ENCODE measurements at places on chromosomes 12 and 14. TPM values are rescaled to one million over a fixed set of nuclear protein-coding genes. Genes with fewer than 3 reads are reported as not detected.

DNA sequence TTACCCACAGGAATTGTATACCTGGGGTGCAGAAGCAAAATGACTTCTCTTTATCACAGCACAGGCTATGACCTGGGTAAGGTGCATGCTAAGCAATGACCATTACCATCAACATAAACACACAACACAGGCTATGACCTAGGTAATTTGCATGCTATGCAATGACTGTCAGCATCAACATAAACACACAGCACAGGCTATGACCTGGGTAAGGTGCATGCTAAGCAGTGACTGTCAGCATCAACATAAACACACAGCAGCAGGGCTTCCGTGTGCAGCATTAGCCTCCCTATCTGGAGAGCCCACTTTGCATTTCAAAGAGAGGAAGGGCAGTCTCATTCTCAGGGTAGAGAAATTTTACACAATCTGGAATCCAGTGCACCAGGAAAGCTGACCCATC lies 583.0 kb downstream of the TMEM121 start:
- no peak for ATAC-seq

The FGF23 gene
- not detected for total RNA-seq

DNA sequence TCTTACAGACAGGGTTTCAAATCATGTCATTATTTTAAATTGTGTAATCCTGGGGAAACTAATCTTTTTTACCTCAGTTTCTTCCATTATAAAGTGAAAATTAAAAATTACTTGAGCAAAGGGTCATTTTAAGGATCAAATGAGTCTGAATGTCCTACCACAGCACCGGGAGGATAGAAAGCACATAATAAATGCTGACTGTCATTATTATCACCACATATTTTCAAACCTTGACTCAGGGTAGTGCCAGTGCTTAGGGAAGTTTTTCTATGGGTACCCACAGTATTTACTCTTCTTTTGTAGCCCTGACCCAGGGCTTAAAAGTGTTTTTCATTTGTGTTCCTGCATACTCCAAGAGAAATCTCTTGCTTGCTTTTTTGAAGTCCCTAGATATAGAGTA lies 60.5 kb downstream of the KCNMB4 start:
- no peak for ATAC-seq

The OR6C2 gene
- total RNA-seq: not detected

The ASCL1 gene
- total RNA-seq: not detected

DNA sequence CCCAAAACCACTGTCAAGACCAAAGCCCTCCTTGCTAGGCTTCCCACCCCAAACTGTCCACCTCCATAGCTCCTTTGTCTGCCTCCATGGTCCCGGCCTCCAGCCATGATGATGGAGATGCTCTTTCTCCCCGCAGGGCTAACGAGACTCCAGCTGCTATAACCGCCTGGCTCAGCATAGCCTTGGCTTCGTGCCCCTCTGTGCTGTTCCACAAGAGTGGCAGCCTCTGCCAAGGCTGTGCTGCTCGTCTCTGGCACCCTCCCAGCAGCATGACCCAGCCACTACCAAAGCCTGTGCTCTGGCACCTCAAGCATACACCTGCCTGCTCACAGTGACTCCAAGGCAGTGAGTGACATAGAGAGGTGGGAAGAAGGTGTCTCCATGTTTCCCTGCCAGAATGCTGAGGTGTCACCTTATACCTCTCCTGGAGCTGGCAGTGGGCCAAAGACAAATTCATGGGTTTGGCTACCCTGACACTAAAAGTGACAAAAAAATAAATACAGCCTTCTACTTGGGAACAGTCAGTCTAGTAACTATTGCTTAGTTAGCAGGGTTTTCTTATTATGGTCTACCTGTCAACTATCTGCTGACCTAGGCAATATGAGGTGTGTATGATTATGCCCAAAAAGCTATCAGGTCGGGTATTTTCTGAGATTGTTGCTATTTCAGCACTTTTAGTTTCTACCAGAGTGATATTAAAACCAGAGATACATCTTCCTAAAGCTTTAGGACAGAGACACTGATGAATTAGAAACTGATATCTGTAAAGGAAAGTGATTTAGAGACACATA lies 16.1 kb upstream of the KRT73 start:
- ATAC-seq: peak; percentile 67

DNA sequence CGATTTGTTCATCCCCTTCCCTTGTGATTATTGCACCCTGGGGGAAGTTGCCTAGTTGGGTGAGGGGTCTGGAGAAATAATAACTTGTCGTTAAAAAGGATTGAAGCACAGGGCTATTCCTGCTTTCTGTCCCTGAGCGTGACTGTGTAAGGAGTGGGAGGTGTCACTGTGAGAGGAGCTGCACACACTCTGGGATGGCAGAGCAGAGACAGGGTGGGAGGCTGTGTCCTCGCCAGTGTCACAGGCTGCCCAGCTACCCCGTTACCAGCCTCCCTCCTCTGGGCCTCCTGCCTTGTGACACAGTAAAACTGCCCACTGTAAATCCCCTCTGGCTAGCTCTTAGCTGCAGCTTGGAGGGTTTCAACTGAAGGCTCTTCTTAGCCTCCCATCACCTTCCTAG lies 460.6 kb downstream of the AACS start:
- no peak for ATAC-seq

DNA sequence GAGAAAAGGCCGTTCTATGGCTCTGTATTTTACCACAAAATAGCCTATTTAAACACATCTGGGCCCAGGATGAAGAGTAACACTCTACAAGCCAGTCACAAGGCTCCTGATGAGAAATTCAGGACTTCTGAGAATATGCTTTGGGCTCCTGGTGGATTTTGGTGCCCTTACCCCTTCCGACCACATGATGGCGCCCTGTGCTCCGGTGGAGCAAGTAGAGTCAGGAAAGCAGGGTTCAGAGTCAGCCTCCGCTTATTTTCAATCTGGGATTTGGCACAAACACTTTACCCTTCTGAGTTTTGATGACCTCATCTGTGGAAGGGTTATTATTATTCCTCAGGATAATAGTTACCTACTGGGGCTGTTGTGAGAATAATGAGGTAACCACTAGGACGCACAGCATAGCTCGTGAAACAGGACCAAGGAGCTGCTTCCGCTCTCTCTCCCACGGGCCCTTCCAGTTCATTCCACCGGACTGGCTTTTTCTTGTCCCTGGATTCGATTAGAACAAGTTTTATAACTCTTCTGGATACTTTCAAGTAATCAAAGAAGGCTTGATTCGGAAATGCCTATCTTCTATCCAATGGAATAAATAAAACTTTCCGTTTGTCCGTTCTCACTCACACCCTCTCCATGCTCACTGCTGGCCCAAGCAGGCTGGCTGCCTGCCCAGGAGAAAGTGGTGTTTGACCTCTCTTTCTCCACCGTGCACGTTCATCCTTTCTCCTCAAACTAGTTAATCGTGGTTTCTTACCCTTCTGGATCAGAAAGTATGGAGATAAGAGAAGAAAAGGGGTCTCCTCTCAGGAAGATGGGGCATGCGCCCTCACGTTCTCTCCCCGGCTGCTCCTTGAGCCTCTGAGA lies 104.6 kb downstream of the GALC start:
- no peak for ATAC-seq

DNA sequence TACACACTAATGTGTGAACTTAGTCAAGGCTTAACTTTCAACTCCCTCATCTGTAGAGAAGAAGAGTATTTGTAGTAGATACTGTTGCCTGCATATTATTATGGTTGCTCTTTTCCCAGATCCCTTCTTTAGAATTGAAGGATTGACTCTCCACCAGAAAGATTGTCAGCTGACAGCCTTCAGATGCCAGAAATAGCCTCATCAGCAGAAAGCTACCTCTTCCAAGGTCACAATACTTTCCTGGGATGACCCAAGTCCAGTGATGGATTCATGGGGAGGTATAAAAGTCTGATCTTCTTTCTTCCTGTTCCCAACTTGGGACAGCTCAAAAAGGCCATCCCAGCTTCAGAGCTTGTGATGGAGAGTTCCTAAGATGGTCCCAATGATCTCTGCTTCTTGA lies 78.2 kb downstream of the TBX5 start:
- ATAC-seq: no peak

- no peak for ATAC-seq
Measured at GRCh38 chr12:133057446-133057845, 20.1 kb downstream of the ZNF84 start.

The ANKRD13A gene
- total RNA-seq: 182 TPM

DNA sequence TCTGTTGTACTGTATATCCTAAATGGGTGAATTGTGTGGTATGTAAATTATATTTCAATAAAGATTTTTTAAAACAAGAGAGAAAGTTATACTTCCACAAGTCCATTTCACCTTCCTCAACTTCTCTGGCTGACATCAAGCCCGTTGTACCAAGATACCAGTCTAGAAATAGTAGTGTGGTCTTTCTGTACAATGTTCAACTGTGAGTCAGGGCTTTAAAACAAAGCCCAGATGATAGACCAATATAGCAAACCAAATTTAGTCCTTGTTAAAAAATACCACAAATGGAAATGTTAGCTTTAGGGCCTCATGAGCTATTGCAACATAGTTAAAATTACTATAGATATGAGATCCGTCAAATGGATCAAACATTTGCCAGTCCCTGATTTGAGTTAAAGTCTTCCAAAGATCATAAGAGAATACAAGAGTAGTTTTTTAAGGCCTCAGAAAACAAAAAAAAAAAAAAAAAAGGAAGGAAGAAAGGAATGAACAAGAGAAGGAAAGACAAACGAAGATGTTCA lies 49.0 kb upstream of the EGLN3 start:
- ATAC-seq: no peak

DNA sequence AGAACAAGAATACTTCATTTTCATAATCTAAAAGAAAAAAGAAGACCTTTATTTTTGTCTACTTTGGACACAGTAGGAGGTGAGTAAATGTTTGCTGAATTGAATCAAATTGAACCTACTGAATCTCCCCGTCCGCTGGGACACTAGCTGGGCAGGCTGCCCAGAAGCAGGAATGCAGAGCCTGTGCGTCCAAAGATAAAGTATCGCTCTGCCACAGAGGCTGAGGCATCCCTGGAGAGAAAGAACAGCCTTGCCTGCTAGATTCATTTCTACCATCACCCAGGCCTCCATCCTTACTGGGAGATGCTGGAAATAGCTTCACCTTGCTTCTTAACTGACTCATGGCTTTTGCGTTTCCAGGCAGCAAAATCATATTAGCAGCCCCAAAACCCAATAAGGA lies 64.1 kb upstream of the TSPAN11 start:
- no peak for ATAC-seq

- ATAC-seq: no peak
Measured at GRCh38 chr14:101233808-101234207, 327.5 kb upstream of the DIO3 start.

DNA sequence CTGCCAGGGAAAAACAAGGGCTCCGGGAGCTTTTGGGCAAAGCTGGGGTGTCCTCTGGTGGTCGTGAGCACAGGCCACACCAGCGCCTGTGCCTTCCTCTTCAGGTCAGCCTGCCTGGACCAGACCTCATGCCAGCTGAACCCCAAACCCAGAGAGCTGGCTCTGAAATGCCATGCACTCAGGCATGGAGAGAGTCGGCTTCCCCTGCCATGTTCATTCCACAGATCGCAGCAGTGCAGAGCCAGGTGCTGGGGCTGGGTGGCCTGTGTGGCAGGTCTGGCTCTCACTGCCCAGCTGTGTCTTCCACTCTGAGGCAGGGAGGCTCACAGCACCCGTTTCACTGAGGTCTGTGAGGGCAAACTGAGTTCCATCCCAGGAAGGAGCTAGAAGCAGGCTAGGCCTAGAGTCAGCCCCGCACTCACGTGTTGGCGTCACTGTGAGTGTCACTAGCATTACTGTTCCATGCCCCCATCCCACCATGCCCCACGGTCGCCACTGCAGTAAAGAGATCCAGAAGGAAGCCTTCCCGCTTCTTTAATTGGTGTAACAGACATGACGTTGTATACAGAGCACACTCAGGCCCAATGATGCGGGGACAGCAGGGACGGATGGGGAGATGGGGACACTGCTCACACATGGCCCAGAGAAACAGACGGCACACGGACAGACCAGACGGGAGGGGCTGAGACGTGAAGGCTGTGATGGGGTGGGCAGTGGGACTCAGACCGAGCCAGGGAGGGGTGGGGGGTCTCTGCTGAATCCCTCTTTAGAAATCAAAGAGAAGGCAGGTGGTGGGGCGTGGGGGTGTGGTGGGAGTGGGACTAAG lies 2.7 kb downstream of the ARL6IP4 start:
- ATAC-seq: no peak

DNA sequence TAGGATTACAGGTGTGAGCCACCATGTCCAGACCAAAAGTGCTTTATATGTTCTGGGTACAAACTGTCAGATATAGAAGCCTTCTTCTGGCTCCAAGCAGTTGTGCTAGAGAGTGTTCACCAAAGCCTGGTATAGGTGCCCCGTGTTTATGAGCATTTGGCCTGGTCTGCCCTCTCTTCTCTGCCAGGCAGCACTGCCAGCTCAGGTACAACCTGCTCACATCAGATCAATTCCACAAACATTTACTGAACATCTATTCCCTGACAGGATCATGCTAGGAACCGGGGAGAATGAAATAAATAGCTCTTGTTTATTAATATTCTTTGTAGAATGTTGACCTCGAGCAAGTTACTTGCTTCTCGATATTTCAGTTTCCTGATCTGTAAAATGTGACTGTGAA lies 20.0 kb upstream of the SOCS2 start:
- ATAC-seq: no peak

- no peak for ATAC-seq
Measured at GRCh38 chr12:104457746-104458693, 1.3 kb downstream of the CHST11 start.

DNA sequence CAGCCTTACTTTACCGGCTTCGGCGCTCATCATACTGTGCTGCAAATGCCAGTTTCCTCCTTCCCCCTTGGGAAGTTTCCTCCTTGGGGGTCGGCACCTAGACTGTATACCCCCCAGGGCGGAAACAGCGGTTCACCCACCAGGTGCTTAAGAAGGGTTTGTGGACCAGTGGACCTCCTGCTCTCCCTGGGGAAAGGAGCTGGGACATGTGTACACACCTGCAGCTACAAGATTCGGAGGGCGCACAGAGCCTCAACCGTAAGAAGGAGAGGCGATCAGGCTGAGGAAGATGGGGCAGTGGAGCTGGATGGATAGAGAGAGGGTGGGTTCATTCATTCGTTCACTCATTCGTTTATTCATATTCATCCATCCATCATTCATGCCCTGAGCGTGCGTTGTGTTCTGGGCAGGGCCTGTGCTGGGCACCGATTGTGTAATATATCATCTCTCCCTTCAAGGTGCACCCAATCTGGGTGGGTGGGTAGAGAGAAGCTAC lies 717 bp upstream of the ZNF839 start:
- ATAC-seq: peak; percentile 6

DNA sequence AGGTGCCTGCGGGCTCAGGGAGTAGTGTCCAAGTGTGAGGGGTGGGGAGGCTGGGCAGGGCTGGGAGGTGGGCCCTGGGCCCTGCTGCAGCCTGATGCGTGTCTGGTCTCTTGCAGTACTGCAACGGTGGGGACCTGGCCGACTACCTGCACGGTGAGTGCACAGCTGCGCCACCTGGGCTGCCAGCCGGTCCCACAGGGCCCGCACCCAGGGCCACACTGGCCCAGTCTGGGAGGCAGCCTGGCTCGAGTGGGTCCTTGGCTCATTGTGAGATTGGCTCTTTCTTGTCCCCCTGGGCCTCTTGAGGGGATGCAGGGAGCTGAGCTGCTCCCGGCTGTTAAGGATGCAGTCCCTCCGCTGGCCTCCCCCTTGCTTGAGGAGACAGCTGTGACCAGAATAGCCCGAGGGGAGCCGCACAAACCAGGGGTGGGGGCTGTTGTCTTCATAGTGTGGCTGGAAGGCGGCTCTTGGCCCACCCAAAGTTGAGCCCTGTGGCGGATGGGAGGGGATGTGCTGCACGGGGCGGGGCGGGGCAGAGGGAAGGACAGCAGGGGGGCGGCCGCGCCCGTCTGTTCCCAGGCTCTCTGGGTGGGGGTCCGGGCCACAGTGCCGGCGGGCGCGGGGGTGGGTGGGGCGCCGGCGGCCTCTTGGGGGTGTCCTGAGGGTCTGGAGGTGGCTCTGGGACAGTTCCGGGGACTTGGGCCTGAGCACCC lies 13.1 kb downstream of the ULK1 start:
- ATAC-seq: no peak

The ANO4 gene
- 0.13 TPM for total RNA-seq

Measured in gastroesophageal sphincter (tissue), 4 donors.